Stimulated activated CD8-positive, alpha-beta memory T cell treated with anti-CD3 and anti-CD28 coated beads, Interleukin-15, amount 100 ng/mL, for 48 hours (primary cell): ENCODE measurements at places on chromosomes 6 and 20.

DNA sequence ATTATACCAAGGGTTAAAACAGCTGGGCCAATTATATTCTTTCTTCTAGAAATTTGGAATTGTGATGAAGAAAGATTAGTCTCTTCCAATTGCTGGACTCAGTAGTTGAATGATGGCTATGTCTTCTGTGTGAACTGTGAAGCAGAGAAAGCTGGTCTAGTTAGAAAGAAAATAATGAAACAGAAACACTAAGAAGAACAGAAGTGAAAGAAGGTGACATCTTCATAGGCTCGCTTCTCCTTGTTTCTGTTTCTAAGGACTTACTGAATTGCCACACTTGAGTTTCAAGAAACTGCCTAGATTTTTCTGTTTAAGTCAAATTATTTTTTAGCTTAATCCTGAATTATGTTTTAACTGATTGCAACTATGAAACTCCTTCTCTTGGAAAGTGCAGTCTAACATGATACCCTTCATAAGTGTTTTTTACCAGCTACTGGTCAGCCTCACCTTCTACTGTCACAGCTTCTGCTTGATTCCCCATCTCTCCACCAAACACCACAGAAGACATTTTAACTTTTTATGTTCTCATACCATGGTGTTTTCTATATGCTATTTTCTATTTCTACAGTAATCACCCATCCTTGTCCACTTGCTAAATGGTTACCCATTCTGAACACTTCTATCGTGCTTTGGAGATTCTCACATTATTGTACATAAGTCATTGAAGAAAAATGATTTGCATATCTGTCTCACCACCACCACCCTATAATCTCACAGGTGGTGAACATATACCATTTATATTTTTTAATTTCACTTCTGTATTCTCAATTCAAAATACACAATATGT is 268.8 kb downstream of the GRIK2 start:
- no peak for DNase-seq

- DNase-seq: no peak
These were observed 71.5 kb downstream of the HFE start for GRCh38 chr6:26158581-26159356.

DNA sequence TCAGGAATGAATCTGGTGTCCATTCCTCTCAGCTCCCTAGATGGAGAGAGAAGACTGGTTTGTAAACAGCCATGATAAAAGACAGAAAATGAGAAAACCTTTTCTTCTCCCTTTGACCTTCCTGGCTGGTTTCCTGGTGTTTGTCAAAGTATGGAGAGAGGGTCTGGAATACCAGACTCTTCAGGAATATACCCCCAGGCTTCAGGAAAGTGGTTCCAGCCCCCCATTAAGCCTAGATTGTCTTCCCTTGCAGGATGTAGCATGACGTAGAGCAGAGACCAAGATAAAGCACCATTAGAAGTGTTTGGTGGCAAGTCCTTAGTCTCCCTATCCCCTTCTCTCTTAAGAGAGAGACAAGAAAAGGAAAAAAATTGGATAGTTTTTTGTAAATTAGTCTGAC is 51.1 kb downstream of the EIF2S2 start:
- no peak for DNase-seq

- no peak for DNase-seq
These were observed 348 bp upstream of the PYGB start for GRCh38 chr20:25247518-25247955.
